Foreskin fibroblast (primary cell): ENCODE measurements at places on chromosomes 6 and 20.

DNA sequence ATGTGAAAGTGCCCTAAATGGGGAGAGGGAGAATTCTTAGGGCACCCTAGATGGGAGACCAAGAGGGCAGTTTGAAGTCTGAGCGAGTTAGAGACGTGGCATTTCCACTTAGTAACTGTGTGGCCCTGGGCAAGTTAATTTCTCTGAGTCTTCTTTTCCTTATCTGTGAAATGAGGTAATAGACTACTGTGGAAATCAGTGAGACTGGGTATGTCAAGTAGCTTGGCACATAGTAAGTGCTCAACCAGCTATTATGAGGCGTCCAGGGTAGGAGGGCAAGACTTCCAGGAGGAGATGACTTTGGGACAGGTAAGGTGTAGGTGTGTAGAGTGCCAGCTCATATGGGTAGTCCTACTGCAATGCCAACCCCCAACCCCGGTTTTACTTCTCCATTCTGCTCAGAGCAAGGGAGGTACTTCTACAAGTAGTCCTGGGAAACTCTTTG lies 770 bp downstream of the KIF3B start:
- no peak for DNase-seq

- DNase-seq: peak; percentile 2
These were observed 24.9 kb downstream of the DEFB125 start for GRCh38 chr20:112396-112795.

GRCh38 chr20:21177767-21178166 lies 51.9 kb downstream of the KIZ start:
- DNase-seq: no peak

DNA sequence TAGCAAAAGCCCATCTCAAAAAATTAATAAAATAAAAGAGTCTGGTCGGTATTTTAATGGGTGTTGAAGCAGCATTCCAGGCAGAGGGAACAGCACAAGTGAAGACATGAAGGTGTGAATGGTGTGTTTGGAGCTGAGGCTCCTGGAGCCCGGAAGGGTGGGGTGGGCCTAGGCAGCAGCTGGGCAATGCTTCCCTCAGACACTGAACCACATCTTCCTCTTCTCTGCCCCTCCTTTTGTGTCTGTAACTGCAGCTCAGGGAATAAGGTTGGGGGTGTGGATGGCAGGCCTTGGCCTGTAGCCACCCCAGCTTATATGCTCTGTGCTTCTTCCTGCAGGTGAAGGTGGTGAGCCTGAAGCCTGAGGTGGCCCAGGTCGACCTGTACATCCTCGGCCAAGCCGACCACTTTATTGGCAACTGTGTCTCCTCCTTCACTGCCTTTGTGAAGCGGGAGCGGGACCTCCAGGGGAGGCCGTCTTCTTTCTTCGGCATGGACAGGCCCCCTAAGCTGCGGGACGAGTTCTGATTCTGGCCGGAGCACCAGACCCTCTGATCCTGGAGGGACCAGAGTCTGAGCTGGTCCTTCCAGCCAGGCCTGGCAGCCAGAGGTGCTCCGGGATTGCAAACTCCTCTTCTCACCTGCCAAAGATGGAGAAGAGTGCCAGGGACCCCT lies 26.6 kb downstream of the POFUT1 start:
- DNase-seq: no peak

- peak; percentile 84 for DNase-seq
These were observed 16.6 kb downstream of the SLC22A1 start for GRCh38 chr6:160137989-160138835.

- DNase-seq: no peak
These were observed 373.0 kb upstream of the RUNX2 start for GRCh38 chr6:44955145-44955544.

GRCh38 chr6:39902136-39902535 lies 32.1 kb downstream of the MOCS1 start:
- no peak for DNase-seq

- DNase-seq: no peak
These were observed 637 bp downstream of the ABHD12 start for GRCh38 chr20:25389858-25390537.

- peak; percentile 16 for DNase-seq
These were observed 12.3 kb upstream of the RAET1L start for GRCh38 chr6:150037526-150038201.

- DNase-seq: peak; percentile 5
These were observed 190.4 kb downstream of the TPBG start for GRCh38 chr6:82553863-82554531.

GRCh38 chr6:45450831-45451230 lies 73.1 kb upstream of the SUPT3H start:
- no peak for DNase-seq

DNA sequence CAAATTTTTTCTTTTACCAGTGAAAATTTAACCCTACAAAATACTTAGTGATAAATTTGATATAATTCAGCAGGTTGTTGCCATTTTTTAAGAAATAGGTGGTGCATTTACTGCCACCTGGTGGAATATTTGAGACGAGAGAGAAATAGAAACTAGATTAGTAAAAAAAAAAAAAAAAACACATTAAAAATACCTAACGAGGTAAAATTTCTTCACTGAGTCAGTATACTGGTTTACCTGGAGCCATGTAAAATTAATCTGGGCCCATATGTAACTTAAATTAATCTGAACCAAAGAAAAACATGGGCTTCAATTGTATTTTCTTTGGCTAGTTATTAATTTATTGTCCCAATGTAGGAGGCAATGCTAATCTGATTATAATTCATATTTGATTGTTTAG lies 520.8 kb downstream of the EPM2A start:
- peak; percentile 64 for DNase-seq

GRCh38 chr20:25485872-25486271 lies 78.4 kb downstream of the GINS1 start:
- no peak for DNase-seq

DNA sequence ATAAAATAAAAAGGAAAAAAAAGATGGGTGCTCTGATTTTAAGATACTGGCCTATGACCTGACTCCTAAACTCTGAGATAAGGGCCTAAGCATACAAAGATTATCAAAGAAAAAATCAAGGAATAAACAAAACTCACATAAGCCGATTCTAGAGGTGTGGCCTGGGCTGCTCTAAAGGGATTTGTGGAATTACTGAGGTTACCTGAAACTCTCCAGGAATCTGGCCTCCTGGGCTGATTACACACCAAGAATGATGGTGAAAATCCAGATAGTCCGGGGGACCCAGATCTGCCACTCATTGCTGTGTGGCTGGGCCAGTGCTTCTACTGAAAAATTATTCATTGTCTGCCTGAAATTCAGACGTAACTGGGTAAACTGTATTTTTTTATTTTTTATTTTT lies 122.7 kb upstream of the RNF24 start:
- no peak for DNase-seq

DNA sequence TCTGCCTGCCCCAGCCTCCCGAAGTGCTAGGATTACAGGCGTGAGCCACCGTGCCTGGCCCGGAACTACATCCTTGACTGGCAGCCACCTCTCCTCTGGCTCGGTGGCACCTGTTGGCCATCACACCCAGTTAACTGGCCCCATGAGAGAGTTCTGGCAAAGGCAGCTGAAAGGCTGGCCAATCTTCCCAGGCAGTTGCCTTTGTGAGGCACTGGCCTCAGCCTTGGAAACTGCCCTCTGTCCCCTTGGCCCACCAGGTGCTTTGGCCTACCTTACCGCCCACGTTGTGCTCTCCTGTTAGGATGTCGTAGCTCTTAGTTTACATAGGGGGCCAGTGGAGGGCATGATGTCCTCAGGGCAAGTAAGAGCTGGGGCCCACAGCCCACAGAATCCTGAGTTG lies 9.6 kb upstream of the MANBAL start:
- DNase-seq: no peak

DNA sequence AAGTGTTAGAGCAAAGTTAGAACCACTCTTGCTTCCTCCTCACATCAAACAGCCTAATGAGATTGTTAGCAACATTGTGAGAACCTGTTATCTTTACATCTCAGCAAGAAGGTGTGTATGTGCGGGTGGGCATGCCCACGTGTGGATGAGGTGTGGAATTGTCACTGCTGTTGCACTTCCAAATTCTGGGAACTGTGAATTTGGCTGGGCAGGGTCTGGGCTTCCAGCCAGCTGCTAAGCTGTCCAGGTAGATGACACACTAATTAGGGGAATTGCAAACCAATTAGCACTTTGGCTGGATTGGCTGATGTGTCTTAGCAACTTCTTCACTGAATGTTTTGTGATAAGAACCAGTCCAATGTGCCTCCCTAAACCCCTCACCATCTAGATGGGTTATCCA lies 848.2 kb downstream of the DHX35 start:
- DNase-seq: no peak
